ENCODE measurements at places on chromosomes 6 and 20.

- no peak for DNase-seq
These were observed 87.6 kb downstream of the BMP2 start for GRCh38 chr20:6855104-6855503.

- DNase-seq: no peak
These were observed 62.3 kb downstream of the STK4 start for GRCh38 chr20:45028424-45029136.

GRCh38 chr6:14386668-14387067, 269.1 kb downstream of the CD83 start:
- no peak for DNase-seq

DNA sequence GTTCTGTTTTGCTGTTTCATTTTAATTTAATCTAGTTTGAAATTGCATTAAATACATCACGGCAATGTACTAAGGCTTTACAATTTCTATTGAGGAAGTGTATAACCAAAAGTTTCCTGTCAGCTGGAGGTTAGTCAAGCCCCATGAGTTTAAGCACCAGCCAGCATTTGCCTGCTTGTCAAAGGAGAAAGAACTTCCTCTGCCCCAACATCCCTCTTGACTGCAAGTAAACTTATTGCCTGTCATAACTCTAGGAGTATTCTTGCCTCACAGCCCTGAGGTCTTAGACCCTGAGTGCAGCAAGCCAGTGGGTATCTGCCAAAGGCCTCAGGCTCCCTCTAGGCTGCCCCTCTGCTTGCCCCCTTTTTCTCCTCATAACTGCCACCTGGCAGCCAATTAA, 106.7 kb upstream of the INSM1 start:
- no peak for DNase-seq

GRCh38 chr20:4926531-4927156, 74.7 kb downstream of the SLC23A2 start:
- DNase-seq: no peak

DNA sequence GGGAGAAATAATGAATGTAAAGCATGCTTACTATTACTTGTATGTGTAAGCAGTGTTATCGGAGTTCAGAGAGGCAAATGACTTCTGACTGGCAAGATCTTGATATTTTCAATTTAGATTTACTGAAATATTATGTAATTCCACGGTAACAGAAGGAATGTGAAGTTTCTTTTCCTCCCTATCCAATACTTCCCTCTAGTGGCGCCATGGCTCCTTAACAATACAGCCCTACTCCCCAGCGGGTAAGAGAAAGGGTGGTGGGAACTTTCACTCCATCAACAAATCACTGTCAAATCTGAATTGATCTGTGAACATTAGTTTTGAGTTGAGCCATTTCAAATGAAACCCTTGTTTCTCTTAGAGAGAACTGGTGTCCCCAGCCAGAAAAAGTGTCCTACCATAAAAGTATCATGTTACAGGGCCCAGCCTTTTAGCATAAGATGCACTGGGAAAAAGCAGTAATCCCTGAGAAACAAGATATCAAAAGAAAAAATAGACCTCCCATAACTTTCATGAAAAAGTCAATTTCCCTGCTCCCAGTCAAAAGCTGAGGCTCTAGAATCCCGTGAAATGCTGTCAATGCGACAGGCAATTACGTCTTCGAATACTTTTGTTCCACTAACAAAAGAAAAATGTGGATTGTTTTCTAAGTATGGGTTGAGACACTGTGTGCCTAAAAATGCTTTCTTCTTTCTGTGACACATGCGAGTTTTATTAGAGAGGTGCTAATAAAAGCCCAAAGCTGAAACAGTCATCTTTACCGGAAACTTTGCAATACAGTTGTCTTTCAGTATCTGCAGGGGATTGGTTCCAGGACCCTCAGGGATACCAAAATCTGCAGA, 12.9 kb downstream of the COX7A2 start:
- DNase-seq: no peak

- DNase-seq: no peak
These were observed 26.6 kb downstream of the MDGA1 start for GRCh38 chr6:37671061-37671460.

DNA sequence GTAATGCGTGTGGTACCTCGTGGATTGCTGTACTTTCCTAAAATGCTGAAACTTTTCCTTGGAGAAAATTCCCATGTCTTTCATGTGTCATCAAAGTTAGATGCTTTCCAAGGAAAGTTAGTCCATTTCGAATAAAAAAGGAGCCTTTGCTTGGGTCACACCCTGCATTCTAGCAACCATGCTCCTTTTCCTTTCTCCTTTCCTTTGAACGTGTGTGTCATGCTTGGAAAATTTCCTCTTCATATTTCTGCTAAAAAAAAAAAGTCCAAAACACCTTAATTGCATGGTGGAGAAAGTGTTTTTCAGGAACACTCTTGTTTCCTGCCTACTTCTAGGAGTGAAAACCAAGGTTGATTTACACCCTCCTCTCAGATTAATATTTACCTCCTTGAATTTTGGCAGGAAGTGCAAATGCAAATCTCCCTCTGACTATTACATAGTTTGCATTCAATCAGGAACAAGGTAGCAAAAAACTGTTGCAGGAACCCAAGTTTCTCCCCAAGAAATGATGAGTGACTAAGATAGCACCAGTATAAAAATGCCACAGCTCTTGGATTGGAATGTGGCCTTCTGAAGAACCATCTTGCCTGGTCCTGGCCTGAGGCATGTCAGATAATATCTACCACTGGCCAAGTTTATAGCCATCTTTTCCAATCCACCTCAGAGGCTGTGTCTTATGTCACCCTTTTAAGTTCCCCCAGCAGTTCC, 590.6 kb downstream of the QKI start:
- no peak for DNase-seq

- no peak for DNase-seq
These were observed 28.7 kb downstream of the GNAS start for GRCh38 chr20:58880994-58881752.

GRCh38 chr20:14765370-14765701, 427.9 kb upstream of the FLRT3 start:
- no peak for DNase-seq

DNA sequence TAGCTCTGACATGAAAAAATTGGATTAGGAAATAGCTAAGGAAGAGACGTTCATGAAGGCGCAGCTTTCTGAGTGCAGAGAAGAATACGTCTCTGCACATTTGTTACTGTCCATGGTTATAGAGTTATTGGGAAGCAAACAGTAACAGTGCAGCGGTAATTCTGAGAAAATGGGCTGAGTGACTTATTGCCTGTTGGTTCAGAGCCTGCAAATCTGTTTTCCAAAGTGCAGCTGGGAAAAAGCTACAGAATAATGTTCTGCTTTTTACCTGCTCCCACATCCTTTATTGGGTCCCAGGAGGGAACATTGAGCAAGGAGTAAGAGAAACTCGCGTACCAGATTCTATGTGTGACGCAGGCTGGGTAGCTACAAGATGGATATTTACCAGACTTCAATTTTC, 160.2 kb downstream of the BTBD3 start:
- DNase-seq: no peak

- no peak for DNase-seq
These were observed 343.0 kb downstream of the CDKAL1 start for GRCh38 chr6:20877008-20877937.

All from stimulated activated CD8-positive, alpha-beta memory T cell treated with anti-CD3 and anti-CD28 coated beads, Interleukin-7, amount 100 ng/mL, for 24 hours (primary cell).